Stimulated activated CD8-positive, alpha-beta memory T cell treated with anti-CD3 and anti-CD28 coated beads, Interleukin-4, amount 100 ng/mL, for 1 hour (primary cell): ENCODE measurements at places on chromosomes 4 and X.

DNA sequence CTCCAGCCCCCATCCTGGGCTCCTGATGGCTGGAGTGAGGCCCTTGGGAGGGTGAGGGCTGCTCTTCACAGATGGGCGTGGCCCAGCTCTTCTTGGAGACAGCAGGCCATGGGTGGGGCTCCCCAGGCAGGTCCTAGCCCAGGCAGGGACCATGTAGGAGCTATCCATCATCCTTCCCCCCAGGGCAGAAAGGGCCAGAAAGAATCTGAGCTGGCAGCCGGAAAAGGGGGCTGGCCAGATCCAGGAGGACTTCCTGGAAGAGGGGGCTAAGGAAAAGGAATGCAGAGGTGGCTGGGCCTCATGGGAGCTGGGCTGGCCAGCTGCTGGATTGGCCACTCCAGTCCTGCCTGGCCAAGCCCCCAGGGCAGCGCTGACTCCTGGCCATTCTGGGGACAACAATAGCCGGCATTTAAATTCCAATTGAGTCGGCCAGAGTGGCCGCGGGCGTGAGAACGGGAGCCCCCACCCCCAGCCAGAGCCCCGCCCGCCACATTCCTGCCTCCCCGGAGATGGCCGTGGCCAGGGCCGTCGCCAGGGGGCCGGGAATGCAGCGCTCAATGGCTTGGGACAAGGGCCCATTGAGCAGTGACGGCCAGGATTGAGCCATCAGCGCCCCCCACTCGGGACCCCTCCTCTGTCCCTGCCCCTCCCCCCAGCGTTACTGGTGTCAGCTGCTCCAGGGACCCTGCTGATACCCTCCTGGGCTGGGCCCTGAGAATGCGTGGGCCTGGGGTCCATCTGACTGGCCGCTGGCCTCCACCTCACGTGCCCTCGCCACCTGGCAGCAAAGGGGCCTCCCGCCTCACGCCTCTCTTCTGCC is 15.1 kb upstream of the FGFR3 start:
- DNase-seq = no peak

- DNase-seq = no peak
These were observed 56.9 kb downstream of the NDNF start for GRCh38 chr4:121015421-121015820.

GRCh38 chrX:87961471-87961870 is 443.9 kb downstream of the KLHL4 start:
- DNase-seq = no peak

DNA sequence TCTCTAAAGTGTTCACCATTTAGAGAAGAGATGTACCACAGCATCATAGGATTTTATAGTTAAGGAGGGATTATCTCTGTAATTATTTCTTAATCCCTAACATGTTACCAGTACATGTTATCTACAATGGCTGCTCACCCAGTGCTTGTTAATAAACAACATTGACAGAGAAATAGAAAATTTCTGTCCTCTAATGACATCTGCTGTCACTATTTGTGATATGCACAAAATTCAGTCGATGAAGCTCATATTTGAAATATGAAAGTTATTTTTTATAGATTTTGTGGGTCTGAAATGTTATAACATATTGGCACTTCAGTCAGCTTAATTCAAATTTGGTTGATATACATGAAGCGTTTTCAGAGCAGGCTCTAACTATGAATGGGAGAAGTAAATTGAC is 48.8 kb upstream of the GRXCR1 start:
- DNase-seq = no peak

DNA sequence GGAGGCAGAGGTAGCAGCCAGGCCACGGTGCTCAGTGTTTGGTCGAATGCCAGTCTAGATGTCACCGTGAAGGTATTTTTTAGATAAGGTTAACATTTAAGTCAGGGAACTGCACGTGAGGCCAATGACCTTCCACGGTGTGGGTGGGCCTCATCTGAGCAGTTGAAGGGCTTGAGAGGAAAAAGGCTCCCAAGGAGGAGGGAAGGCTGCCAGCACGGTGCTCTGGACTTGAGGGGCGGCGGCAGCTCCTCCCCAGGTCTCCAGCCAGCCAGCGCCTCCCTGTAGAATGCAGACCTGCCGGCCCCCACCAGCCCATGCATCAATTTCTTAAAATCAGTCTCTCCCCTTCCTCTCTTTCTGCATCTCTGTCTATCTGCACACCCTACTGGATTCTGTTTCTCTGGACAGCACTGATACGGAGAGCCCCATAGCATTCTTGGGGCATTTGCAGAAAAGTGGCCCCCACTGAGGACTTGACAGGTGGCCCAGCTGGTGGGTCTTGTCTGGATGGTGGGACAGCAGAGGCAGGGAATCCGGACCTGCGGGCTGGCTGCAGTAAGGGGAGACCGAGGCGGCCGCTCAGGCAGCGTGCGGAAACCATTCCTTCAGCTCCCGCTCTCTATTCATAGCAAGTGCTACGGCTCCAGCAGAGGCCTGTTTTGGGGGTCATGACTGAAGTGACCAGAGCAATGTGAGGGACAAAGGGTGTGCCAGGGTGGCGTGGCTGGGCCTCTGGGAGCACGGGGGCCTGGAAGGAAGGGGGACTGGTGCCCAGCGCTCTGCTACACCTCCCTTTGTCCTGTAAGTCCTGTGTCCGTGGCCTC is 7.9 kb upstream of the RGS12 start:
- no peak for DNase-seq

DNA sequence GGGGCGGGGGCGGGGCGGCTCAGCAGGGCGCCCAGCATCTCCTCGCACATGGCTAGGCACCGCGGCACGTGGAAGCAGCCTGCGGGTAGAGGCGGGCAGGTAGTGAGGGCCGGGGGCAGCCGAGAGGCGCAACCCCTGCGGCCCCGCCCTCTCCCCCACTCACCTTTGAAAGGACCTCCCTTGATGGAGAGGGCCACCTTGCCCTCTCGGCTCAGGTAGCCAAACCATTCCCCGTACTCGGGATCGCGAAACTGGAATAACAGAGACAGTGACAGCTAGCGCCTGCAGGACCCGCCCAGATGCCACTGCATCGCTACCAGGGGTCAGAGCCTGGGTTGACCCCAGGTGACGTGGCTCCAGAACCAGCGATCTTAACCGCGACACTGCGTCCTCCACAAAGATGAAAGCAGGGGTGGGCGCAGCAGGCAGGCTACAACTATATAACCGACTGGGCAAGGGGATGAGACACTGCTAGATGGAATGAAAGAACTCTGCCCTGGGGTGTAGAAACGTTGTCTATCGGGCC is 552 bp upstream of the NAA10 start:
- no peak for DNase-seq

- no peak for DNase-seq
These were observed 320.2 kb upstream of the CLNK start for GRCh38 chr4:11004818-11005217.

DNA sequence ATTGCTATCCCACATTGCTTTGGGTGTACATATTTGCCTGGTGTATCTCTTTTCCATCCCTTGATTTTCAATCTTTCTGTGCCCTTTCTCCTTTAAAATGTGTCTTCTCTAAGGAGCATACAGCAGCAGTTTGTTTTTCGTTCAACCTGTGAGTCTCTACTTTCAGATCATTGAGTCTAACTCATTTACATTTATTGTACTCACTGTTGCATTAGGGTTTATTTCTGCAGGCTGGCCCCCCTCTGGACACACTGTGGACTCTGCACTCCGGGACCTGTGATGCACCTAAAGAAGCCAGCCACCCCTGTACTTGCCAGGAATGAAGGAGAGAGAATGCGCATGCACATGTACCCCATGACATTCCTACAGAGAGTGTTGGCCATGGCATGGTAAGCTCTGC is 93.0 kb downstream of the FAM53A start:
- DNase-seq = no peak

DNA sequence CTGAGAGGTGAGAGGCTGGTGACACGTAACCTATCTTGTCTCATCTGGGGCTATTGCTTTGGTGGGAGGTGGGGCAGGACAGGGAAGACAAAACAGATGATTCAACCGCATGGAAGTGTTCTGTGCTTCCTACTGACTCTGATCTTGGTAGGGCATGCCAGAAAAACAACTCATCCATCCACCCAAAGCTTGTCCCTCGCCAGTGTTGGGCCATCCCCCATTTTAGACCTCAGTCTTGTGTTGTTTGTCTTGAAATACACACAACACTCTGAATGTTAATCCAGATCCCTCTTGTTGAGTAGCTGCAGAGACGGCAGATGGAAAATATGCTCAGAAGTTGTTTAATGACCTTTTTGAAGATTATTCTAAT is 377 bp downstream of the CHRNA9 start:
- no peak for DNase-seq

DNA sequence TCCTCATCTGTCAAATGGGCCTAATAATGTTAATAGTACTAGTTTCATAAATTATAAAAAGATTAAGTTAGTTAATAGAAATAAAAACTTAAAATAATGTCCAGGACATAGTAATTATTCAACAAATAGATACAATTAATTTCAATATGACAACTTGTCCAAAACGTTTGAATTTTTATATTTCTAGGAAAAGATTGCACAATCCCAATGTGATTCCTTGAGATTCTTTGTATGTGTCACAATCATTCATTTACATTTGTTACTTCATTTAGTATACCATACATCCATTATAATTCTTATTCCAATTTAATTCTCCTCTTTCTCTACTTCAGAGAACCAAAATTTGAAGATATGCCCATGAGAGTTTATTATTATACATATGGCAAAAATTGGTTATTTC is 554.2 kb downstream of the GABRG1 start:
- no peak for DNase-seq

DNA sequence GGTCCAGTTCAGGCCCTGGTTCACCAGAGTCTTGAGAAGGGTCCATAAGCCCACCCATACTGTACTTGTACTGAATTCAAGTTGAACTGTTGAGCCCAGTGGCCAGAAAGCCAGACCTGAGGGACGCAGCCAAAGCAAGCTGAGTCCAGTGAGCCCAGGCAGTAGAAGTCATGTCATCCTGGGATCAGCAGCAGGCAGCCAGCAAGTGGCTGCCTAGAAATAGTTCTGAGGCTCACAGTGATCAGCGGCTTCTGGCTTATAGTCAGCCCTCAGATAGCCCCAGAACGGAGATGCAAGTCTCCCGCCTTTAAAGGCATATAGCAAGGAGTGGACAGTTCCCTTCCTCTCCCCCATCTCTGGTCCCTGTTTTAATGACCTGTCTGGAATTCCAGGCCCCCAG is 347.1 kb downstream of the FBXW7 start:
- no peak for DNase-seq

DNA sequence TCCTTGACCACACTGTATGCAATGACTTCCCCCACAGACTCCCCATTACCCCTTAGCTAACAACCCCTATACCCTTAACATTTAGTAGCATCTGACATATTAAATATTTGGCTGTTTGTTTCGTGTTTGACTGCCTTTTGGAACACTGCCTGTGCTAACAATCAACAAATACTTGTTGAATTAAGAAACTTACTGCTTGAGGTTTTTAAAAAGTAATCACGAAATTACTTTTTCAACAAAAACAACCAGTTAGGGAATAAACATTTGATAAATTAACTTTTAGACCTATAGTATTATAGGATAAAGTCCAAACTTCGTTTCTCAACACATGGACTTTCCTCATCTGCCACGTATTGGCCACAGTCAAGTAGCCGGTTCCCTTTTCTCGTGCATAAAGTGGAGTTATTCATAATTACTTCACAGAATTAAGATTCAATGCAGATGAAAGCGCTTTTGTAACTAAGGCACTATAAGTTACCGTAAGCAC is 555 bp upstream of the ELMOD2 start:
- DNase-seq = no peak

DNA sequence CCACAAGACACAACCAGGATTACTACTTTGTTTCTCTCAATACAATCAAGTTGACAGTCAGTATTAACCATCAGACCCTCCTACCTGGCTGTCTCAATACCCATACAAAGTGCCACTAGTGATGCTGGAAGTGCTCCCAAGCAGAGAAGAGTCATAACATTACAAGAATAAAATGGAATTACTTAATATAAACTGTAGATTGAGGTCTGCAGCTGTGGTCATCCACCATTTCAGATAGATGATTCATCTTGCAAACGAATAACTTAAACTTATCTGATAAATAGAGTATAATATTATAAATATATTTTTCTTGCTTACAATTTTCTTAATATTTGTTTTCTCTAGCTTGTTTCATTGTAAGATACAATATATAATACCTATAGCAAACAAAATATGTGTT is 1034.2 kb upstream of the PCDH10 start:
- DNase-seq = no peak

GRCh38 chr4:175827516-175827915 is 15.5 kb upstream of the GPM6A start:
- no peak for DNase-seq

GRCh38 chr4:184845367-184846021 is 19.7 kb upstream of the ACSL1 start:
- DNase-seq = no peak

GRCh38 chr4:174460684-174461083 is 61.6 kb downstream of the HPGD start:
- DNase-seq = no peak

- no peak for DNase-seq
These were observed 23.7 kb downstream of the FAT1 start for GRCh38 chr4:186699881-186700397.

DNA sequence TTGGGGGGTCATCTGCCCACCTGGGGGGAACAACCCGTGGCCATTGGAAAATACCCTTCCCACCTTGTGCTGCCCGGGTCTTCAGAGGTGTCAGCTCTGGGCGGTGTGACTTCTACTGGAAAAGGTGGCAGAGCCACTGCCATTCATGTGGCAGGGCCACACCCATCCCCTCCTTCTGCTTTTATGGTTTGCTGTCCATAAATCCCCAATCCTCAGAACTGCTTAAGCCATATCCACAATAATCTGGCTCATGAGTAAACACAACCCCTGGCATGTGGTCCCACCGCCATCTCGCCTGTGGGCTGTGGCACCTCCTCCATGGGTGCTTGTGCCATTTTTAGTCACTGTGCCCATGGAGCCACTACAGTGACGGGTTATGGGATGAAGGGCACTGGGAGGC is 20.6 kb downstream of the SORCS2 start:
- no peak for DNase-seq

DNA sequence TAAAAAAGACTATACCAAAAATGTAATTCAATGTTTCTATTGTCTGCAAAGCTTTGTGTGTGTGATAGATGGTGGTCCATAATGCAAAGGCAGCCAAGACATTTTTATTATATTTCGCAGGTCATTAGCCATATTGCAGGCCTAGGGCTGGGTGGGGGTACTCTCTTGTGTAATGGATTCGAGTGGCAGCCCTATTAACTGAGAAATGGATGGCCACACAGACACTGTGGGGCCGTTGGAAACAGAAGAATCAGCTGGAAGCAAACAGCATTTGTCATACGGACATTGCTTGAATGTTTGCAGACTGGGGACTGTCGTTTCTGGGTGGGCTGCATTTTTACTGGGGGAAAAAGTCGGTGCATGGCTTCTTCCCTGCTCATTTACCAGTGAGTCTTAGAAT is 101.4 kb downstream of the GPR143 start:
- DNase-seq = no peak

- DNase-seq = no peak
These were observed 548.1 kb upstream of the INTU start for GRCh38 chr4:127084666-127085065.
